ENCODE measurements at places on chromosomes 16 and 17.

DNA sequence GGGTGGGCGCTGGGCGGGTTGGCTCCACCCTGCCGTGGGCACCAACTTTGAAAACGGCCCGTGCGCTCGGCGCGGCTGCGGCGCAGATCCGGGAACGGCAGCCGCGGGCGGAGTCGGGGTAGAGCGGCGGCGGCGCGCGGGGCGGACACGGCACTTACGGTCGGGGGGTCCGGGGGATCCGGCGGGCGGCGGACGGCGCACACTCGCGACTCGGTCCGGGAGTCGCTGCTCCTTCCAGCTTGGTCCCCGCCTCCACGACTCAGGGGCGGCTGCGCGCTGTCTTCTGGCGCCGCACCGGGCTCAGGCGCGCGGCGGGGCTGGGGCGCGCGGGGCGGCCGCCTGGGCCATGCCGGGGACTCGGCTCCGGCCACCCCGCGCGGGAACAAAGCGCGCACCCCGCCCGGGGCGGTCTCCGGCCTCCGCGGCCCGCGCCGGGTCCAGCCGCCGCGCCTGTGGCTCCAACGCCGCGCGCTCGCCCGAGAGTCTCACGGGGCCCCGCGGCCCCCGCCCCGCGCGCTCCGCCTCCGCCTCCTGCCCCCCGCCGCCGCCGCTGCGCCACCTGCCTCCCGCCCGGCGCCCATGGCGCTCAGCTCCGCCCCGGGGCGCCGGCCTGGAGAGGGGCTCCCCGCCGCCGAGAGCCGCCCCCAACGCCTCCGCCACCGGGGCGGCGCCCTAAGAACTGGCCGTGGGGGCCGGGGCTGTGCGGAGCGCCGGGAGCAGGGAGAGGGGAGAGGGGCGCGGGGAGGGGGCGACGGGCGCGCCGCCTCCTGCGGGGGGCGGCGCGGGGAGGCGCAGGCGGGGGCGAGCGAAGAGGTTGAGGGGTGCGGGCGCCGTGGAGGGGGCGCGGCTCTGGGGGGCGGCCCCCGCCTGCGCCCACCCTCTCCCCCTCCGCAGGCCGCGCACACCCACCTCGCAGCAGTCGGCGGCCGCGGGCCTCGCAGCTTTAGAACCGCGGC lies 35.9 kb downstream of the CBFA2T3 start:
- DNase-seq = peak; percentile 63

- DNase-seq = no peak
Measured at GRCh38 chr17:14351493-14351892, 50.6 kb downstream of the HS3ST3B1 start.

- no peak for DNase-seq
Measured at GRCh38 chr17:2751491-2751890, 2.0 kb upstream of the CCDC92B start.

GRCh38 chr17:35160354-35161201 lies 13.0 kb downstream of the UNC45B start:
- no peak for DNase-seq

DNA sequence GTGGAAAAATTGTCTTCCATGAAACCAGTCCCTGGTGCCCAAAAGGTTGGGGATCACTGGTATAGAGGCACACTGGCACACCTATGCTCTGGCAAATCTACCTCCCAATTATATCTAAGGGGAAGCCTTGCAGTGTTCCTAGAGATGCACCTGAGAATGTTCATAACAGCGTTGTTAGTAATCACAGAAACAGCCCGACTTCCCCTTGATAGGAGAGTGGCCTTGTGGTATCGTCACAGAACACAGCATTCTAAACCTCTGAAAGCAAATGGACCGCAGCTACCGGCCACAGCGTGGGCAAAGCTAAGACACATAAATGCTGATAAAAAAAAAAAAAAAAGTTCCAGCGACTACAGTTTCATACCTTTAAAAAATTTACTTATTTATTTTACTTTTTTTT lies 39.1 kb upstream of the ADGRG1 start:
- no peak for DNase-seq

GRCh38 chr16:4538350-4539235 lies at the start of gene CDIP1:
Gene CDIP1, minus strand, starts transcription at chr16:4538773. Its CDS starts 24,643 bp downstream, at chr16:4514130.
- peak; percentile 97 for DNase-seq

- no peak for DNase-seq
Measured at GRCh38 chr16:80260906-80261311, 279.9 kb upstream of the DYNLRB2 start.

DNA sequence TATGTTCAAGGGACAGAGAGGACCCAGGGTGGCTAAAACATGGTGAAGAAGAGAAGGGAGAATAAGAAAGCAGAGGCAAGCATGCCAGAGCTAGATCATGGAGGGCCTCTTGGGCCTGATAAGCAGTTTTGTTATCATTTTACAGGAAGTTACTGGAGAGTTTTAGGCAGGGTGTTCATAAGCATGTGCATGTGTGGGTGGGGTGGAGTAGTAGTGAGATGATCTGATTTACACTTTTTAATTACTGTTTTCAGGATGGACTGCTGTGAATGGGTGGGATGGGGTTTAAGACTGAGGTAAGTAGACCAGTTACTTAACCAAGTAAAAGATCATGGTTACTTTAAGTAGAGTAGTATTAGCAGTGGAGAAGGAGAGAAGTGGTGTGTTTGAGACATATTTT lies 173.6 kb downstream of the PHKB start:
- no peak for DNase-seq

- no peak for DNase-seq
Measured at GRCh38 chr17:48527547-48527932, 3.3 kb downstream of the HOXB1 start.

DNA sequence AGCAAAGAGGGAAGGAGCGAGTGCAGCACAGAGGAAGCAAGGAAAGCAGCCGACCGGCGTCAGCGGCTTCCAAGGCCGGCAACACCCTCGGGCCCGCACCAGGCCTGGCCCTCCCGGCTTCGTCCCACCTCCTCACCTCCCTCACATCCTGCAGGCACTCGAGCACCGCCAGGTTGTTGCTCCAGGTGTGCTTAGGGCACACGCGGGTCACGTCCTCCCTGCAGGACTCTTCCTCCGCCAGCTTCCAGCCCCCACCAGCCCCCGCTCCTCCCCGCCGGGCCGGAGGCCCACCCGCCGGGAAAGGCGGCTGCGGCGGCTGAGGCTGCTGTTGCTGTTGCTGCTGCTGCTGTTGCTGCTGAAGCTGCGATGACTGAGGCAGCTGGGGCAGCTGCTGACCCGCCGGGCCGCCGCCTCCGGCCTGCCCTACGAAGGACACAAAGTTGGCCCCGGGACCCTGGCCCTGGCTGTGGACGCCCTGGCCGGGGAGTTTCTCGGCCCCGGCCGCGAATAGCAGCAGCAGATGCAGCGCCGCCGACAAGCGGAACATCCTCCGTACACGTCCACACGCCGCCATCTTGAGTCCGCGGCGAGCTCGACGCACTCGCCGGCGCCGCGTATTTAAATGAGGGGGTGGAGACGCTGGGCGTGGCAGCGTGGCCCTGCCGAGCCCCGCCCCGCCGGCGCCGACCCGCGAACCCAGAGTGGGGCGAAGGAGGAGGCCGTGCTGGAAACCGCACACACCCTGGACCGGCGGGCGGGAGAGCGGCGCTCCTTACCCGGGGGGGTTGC lies at the start of gene GLG1:
GLG1 (minus strand) TSS at position 594 of the 789 bp plus-strand sequence; CDS start at position 574, 20 bp downstream.
- peak; percentile 93 for DNase-seq

DNA sequence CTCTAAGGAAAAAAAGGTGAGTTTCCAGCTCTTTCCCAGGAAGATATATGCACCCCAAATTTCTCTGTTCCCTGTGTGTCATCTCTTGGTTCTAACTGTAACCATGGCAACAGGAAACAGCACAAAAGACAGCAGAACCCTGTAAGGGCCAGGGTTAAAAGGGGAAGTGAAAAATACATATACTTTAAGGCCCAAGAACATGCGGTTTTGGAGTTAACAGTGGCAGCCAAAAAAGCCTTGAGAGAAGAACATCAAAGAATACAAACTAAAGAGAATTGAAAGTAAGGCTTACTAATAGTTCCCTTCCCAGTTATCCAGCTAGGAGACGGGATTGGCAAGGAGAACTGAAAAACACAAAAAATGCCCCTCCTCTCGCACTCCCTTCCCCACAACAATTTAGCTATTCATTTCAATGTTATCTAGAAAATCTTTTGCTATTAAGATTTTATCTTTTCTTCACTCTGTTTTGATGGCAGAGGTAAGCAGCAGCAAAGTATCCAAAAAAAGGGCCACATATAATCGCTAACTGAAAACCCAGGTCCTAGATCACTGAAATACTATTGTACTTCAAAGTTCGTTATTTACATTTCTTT lies 1.5 kb downstream of the SPOP start:
- DNase-seq = peak; percentile 13

GRCh38 chr17:79485419-79485985 lies 125.3 kb downstream of the RBFOX3 start:
- no peak for DNase-seq

GRCh38 chr17:78607038-78607437 lies 29.8 kb upstream of the DNAH17 start:
- DNase-seq = no peak

DNA sequence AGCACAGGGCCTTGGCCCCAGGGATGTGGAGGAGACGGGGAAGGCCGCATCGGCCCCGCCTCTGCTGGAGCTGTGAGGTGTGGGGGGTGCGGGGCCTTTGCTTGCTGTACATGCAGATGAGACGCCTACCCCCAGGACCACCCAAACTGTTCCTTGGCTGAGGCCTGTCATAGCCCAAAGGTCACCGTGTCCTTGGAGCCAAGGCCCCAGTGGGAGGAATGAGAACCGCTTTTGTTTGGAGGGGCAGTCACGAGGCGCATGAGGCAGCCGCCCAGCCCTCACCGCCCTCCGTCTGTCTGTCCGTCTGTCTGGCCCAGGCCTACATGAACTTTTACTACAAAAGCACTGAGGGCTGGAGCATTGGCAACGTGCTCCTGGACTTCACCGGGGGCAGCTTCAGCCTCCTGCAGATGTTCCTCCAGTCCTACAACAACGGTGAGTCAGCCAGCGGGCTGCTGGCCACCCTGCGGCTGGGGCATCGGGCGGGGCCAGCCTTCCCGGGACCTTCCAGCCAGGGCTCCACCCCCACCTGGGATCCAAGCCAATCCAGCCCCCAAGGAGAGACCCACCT lies 8.8 kb downstream of the TAX1BP3 start:
- DNase-seq = no peak

GRCh38 chr17:73121506-73121905 lies 29.0 kb upstream of the SLC39A11 start:
- DNase-seq = no peak

DNA sequence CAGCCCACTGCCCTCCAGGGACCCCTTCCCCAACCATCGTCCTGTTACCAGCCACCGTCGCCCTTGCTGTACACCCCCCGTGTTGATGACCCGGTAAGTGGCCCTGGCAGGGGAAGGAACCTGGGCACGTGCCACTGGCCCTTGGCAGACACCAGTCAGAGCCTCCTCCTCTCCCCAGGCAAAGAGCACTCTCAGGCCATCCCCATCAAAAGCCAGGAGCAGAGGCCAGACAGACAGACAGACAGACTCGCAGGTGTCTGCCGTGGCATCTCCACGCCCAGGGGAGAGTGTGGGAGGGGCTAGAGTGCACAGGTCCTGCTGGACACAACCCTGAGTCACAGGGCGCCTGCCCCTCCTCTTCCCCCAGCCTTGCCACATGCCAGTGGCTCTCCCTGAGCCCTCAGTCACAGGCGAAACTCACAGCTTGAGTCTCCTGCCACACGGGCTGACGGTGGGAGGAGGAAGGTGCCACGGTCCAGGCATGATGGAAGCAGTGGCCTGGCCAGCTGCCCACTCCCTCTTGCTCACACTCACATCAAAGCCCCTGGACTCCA lies 7.8 kb downstream of the CLCN7 start:
- DNase-seq = no peak

- DNase-seq = peak; percentile 96
Measured at GRCh38 chr17:47323382-47324223, at the start of gene EFCAB13. Gene EFCAB13, plus strand, starts transcription at chr17:47323955. Its CDS starts 4,399 bp downstream, at chr17:47328354.

- peak; percentile 70 for DNase-seq
Measured at GRCh38 chr16:80924372-80924978, 82.2 kb downstream of the CMC2 start.

DNA sequence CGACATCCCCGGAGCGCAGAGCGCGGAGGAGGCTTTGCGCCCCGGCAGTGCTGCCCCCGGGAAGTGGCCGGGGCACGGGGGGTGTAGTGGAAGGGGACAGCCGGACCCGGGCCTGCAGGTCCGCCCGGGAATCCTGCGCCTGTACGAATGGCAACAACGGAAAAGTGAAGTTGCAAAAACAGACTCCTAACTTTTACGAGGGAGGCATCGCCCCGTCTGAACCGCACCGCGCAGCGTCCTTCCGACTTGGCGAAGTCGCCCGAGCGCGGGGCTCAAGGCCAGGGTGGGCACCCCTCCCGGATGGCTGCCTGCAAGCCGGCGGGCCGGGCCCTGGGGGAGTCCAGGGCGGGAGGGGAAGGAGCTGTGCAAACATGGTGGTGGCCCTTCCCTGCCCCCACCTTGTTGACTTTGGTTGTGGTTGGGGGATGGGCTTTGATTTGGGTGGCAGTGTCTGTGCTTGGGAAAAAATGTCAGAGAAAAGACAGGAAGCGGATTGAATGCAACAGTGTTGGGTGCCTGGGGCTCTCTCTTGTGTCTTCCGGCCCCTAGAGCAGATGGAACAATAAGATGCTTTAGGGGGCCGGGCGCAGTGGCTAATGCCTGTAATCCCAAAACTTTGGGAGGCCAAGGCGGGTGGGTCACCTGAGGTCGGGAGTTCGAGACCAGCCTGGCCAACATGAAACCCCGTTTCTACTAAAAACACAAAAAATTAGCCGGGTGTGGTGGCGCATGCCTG lies 675 bp downstream of the RNF213 start:
- peak; percentile 95 for DNase-seq

DNA sequence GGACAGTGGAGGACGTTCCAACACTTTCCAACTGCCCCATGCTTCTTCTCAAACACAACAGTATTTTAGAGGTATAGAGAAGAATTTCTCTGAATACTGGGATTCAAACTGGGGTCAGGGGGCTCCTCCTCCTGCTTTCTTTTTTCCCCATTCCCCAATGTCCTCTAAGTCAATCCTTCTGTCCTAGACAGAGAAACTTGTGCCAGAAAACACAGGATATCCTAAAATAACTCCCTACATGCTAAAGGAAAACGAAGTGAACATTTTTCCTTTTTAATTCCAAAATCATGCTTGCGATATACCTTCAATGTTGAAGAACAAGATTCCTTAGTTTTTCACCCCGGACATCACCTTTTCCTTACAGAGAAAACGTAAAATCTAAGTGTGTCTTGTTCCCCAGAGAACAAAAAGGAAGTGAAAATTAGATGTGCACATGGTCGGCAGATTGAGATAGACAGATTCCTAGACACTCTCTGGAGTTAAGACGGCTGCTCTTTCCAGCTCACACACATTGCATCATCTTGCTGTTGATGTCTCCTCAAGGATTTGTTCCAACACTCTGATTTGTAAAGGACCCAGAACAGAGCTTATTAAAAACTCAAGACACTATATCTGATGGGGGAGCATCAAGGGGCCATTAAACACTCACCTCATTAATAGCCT lies 228.2 kb downstream of the GRIN2A start:
- DNase-seq = no peak

Measured in NCI-H69 (cell line).